HepG2 (cell line): ENCODE measurements at places on chromosomes 11 and 22. TPM values are rescaled to one million over a fixed set of nuclear protein-coding genes. Genes with fewer than 3 reads are reported as not detected.
A peak's percentile ranks its signal among the peaks of the same experiment; 100 is the strongest.

Gene APOL4
- total RNA-seq: 0.45 and 0.77 TPM in 2 replicates

Gene MFNG
- 1.0 and 1.1 TPM in 2 replicates for total RNA-seq

Gene PRG3
- not detected in 2 replicates for total RNA-seq

Gene C11orf21
- not detected in 2 replicates for total RNA-seq

Gene PTPRCAP
- 0.46 and 0.60 TPM in 2 replicates for total RNA-seq

Gene TIGD3
- total RNA-seq: 4.0 and 4.9 TPM in 2 replicates

Gene SCGB1A1
- not detected in 2 replicates for total RNA-seq

Gene APOA4
- total RNA-seq: 1.8 and 3.8 TPM in 2 replicates

Gene SAA1
- total RNA-seq: not detected in 2 replicates

Gene SCGB1D2
- total RNA-seq: not detected in 2 replicates

Gene MMP8
- total RNA-seq: not detected in 2 replicates

Gene ROBO4
- 0.07 TPM in 1 of 2 replicates, not detected in the other for total RNA-seq

Gene OR51M1
- not detected in 2 replicates for total RNA-seq

Gene TTC36
- total RNA-seq: 0.40 TPM in 1 of 2 replicates, not detected in the other

Gene SPCS2
- total RNA-seq: 83.4 and 87.3 TPM in 2 replicates

Gene CLDN5
- total RNA-seq: not detected in 2 replicates

DNA sequence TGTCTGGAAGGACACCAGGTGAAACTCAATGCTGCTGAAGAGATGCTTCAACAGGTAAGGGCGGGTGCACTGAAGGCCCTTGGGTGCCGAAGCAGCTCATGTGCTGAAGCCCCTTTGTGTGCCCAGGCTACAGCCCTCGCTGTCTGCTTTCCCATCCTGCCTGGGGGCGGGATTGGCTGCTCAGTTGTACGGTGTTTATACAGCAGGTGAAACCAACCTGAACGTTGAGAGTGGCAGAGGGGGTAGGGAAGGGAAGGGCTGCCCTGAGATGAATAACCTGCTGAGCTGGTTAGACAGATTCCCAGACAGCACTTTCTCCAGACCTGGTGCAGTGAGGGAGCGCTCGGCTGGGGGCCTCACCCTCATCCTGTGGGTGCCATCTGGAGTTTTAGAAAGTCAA is 75.7 kb downstream of the CYB5R2 start:
- DNase-seq: no peak

DNA sequence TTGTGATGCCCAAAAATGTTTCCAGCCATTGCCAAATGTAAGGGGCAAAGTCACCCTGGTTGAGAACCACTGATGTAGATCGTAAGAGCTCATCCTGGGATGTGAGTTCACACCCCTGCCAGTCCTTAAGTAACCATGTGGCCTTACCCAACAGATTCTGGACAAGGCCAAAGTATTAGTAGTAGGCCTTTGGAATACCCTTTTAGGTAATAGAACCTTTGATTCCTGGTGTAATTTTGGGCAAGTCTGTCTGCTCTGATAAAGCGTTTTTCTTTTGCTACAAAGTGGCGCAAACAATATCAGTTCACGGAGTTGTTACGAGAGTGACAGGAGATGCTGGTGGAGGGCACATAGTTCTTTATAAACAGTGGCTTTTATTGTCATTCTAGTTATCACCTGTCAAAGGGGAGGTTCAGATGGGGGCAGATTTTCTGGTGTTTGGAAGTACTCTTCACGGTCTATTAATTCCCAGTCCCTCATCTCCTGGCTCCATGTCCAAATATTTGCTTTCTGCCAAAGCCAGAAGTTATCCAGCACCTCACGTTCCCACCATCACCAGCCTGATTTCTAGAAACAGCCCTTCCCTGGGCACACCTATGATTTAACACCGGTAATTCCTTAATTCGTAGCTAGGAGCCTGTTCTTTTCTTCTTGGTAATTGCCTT is 73.8 kb upstream of the CRYBB3 start:
- no peak for DNase-seq

- peak; percentile 13 for DNase-seq
Observed at GRCh38 chr11:30741039-30741550, 154.9 kb upstream of the MPPED2 start.

DNA sequence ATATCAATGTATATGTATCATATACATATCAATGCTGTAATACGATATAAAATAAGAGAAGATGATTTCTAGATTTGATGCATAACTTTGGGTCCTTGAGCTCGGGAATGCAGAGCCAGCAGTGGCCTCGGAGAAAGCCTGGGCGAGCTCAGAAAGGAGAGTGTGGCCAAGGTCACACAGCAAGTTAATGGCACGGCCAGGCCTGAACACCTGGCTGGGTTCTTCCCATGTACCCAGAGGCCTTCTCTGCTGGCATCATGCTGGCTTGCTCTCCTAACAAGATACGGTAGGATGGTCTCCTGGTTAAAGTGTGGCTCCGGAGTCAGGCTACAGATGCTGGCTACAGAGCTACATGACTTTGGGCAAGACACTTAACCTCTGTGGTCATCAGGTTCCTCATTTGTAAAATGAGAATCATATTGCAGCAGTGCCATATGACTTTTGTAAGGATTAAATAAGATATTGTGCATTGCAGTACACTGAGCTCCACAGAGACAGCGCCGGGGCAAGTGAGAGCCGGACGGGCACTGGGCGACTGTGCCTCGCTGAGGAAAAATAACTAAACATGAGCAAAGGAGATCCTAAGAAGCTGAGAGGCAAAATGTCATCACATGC is 29.9 kb downstream of the TPST2 start:
- DNase-seq: no peak

DNA sequence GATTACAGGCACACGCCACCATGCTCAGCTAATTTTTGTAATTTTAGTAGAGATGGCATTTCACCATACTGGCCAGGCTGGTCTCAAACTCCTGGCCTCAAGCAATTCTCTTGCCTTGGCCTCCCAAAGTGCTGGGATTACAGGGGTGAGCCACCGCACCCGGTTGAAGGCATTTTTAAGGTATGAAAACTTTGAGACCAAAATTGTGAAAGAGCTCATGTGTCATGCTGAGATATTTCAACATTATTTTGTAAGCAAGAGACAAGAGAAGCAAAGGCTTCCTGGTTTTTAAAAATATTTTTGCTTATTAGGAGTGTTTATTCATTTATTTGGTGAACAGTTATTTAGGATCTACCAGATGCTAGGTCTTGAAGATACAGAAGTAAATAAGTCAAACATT is 6.8 kb downstream of the NHERF4 start:
- DNase-seq: no peak

DNA sequence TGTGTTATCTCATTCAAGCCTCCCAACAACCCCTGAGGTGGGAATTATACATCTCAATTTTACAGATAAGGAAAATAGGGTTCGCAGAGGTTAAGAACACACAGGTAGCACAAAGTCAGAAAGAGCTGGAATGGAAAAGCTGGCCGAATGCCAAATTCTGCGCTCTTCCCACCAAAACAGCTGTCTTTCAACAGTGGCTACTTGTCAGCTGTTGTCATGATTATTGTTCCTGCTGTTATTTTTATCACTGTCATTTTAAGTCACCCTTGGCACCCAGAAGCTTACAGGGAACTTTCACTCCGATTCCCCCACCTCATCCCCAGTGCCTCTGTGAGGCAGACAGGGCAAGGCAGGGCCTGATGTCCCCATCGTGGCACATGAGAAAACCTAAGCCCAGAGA is 74.5 kb upstream of the CSNK2A3 start:
- DNase-seq: no peak

GRCh38 chr11:12185106-12185690 is 74.8 kb downstream of the MICAL2 start:
- DNase-seq: no peak

GRCh38 chr11:57545883-57546282 is 8.5 kb downstream of the SMTNL1 start:
- DNase-seq: no peak

- DNase-seq: no peak
Observed at GRCh38 chr11:56010716-56011115, 16.3 kb upstream of the OR5F1 start.

- DNase-seq: no peak
Observed at GRCh38 chr22:50695421-50696250, 23.0 kb downstream of the SHANK3 start.

- DNase-seq: no peak
Observed at GRCh38 chr11:76744186-76745043, 38.7 kb upstream of the TSKU start.

DNA sequence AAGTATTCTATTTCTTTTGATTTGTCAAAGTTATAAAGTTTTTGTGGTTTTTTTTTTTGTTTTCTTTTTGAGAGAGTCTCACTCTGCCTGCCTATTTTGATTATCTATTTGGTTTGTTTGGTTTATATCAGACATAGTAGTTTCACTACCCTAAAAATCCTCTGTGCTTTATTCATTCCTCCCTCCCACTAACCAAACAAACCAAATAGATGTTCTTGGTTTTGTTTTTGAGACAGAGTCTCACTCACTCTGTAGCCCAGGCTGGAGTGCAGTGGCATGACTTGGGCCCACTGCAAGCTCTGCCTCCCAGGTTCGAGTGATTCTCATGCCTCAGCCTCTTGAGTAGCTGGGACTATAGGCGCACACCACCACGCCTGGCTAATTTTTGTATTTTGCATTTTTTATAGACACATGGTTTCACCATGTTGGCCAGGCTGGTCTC is 67.9 kb downstream of the ENTHD1 start:
- DNase-seq: no peak

GRCh38 chr11:44901120-44901633 is 49.5 kb downstream of the TP53I11 start:
- no peak for DNase-seq

DNA sequence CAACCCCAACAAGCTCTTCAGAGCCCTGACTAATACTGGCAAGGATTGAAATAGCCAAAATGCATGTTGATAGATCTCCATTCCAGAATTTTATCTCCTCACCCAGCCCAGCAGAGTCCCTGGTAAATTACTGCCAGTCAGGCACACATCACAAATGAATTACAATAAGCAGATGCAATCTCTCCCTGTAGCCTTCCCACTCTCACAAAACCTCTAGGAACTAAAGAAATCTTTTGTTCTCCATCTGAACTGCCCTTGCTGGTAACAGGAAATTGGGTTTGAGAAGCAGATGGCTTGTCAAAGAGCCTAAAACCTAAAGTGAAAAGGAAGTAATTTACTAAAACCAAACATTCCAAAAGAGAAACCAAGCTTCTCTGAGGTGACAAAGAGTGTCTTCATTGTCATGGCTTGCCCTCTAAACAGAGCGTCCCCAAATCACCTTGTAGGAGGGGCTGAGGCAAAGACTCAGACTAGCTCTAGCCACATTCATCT is 59.5 kb downstream of the FAM168A start:
- no peak for DNase-seq

DNA sequence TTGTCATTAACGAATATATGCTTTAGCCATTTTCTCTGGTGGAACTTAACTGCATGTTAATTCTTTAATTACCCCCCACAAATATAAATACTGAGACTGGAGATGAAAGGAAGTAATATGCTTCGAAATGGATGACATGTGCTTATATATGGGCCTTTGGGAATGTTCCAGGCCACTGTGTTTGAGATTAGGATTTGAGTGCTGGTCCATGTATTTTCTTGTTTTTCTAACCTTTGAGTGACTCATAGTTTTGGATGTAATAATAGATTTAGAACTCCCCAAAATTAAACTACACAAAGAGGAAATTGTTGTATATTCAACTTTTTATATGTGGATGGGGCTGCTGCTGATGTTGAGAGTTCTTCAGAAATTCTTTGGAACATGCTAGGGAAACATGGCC is 54.2 kb downstream of the EXT2 start:
- DNase-seq: no peak

GRCh38 chr11:33222052-33222750 is 35.0 kb upstream of the HIPK3 start:
- DNase-seq: no peak

- peak; percentile 45 for DNase-seq
Observed at GRCh38 chr22:31556627-31557203, 60.4 kb downstream of the SFI1 start.

DNA sequence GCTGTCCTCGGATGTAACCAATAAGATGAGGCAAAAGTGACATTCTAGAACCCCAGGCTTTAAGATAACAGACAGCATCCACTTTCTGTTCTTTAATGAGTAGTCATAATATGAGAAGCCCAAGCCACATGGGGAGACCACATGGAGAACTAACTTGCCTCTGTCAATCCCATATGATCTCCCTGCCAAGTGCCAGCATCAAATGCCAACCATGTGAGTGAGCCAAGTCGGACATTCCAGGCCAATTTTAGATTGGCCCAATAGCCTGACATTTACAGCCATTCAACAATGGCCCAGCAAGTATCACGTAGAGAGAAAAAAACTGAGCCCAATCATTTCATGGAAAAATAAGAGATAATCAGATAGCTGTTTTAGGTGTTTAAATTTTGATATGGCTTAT is 2048.3 kb upstream of the RAG2 start:
- DNase-seq: no peak

DNA sequence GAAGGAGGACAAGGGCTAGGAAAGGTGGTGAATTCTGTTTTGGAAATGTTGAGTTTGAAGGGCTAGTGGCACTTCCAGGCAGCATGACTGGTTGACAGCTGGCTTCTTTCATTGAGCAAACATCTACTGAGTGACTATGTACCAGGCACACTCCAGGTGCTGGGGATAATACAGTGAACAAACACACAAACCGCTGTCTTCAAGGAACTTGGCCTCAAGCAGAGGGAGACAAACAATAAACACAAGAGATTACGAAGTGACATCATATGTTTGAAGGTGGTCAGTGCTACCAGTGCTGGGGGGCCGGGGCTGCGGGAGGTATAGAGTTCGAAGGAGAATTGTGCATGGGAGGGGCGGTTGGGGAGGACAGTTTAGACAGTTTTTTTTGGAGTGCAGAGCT is 197.0 kb upstream of the SORL1-AS1 start:
- DNase-seq: no peak

DNA sequence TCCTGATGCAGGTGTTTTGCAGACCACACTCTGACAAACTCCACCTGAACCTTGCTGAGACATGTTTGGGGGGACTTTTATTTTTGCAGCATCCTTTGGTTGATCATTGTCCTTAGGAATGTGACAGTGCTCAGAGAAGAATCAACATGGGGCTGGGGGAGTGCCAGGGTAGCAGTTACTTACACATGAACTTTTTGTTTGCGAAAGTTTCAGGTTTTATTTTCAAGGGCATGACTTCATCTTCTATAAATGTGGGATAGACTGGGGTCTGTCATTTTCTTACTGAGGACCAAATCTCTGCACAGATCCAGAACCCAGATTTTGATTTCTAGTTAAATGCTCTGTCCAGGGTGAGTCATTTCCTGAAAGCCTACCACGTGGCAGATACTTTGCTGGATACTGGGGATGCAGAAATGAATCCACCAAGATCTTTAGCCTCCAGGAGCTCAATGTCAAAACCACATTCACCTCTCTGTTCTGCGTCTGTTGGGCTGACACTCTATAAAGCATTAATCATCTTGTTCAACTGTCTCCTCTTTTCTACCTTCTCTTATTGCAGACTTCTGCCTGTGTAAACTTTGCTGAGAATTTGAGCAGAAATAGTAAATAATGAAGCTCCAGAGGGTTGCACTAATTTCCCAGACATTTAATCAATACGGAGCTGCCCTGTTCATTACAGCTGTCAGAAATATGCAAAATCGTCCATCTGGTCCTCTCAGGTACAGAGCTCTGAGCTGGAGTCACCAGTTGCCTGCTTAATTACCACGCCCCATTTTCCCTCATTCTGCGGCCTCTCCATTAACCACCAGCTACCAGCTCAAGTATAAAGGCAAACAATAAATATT is 387.9 kb downstream of the MIAT start:
- no peak for DNase-seq

- DNase-seq: no peak
Observed at GRCh38 chr11:126810776-126811175, 189.8 kb downstream of the KIRREL3 start.
